Stimulated activated CD4-positive, alpha-beta T cell treated with anti-CD3 and anti-CD28 coated beads, Interleukin-1b, Interleukin-23, amount 100 ng/mL, for 4 hours (primary cell): ENCODE measurements at places on chromosomes 7 and 10.

- DNase-seq = no peak
Measured at GRCh38 chr7:99383791-99384370, 9.4 kb downstream of the ARPC1B start.

DNA sequence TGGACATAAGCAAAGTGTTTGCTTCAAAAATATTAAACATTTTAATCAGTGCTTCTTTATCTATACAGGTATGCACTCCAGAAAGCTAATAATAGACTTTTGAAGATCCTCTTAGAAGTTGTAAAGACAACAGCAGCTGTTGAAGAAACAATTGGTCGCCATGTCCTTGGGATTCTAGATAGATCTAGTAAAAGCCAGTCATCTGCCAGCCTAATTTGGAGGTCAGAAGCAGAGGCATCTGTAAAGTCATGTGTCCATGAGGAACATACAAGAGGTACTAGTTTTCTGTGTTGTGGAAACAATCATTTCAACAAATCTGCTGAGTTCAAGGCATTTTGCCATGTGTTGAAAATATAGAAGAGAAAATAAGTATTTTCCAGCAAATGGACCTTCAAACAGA is 89.3 kb downstream of the CYP51A1 start:
- no peak for DNase-seq

- DNase-seq = no peak
Measured at GRCh38 chr7:101465576-101466196, 103.0 kb downstream of the COL26A1 start.

GRCh38 chr7:86964973-86965726 is 94.3 kb downstream of the ELAPOR2 start:
- DNase-seq = no peak

GRCh38 chr10:124566981-124567835 is 105.6 kb downstream of the LHPP start:
- DNase-seq = no peak

- no peak for DNase-seq
Measured at GRCh38 chr10:49564461-49565009, 25.6 kb upstream of the ERCC6 start.

GRCh38 chr7:82021036-82021435 is 251.2 kb upstream of the HGF start:
- DNase-seq = no peak
